ENCODE measurements at places on chromosomes 7 and 10. TPM values are rescaled to one million over a fixed set of nuclear protein-coding genes. Genes with fewer than 3 reads are reported as not detected.

- no peak overlapping the region for H3K4me3 ChIP-seq
- H3K4me1 ChIP-seq = no peaks in the 10 kb centered on the region
- no peaks in the 10 kb centered on the region for H3K36me3 ChIP-seq
- DNase-seq = no peak
Measured at GRCh38 chr7:119562839-119563238, 710.1 kb upstream of the KCND2 start.

DNA sequence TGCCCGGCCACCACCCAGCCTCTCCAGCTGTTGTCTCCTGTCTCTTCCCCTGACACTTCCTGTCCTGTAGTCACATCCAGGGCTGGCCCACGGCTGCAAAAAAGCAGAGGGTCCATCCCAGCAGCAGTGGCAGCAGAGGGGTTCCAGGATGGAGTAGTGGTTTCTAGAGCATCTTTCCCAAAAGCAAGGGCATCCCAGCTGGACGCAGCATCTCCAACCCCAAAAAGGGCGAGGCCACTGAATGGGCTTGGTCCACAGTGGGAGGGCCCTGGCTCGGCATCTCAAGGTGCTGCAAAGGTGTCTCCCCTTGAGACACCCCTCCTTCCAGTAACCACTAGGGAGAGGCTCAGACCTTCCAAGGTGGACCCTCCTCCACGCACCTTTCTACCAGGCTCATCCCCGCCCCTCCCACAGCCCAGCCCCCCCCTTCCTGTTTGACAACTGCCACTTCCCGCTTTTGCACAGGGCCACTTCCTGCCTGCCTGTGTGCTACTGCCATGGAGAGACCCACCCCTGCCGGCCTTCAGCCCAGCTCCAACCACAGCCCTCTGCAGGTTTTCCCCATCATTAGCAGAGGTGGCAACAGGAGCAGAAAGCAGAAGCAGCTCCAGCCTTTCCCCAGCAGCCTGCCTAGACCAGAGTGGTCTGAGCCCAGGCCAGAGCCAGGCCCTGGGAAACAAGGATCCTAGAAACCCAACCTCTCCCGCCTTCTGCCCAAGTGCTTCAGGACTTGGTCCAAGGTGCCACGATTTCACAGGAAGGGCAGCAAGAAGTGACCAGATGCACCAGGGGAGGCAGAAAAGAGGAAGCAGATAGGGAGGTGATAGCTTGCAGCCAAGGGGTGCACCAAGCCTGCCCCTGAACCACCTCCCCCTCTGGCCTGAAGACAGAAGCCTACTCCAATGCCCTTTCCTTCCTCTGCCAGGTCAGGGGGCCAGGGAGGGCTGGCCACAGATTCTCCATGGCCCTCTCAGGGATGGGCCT lies 8.6 kb downstream of the CAMK2G start:
- H3K36me3 ChIP-seq = peaks cover 16% of the 10 kb centered on the region
- H3K4me3 ChIP-seq = no peak overlapping the region
- no peak overlapping the region for H3K27ac ChIP-seq

DNA sequence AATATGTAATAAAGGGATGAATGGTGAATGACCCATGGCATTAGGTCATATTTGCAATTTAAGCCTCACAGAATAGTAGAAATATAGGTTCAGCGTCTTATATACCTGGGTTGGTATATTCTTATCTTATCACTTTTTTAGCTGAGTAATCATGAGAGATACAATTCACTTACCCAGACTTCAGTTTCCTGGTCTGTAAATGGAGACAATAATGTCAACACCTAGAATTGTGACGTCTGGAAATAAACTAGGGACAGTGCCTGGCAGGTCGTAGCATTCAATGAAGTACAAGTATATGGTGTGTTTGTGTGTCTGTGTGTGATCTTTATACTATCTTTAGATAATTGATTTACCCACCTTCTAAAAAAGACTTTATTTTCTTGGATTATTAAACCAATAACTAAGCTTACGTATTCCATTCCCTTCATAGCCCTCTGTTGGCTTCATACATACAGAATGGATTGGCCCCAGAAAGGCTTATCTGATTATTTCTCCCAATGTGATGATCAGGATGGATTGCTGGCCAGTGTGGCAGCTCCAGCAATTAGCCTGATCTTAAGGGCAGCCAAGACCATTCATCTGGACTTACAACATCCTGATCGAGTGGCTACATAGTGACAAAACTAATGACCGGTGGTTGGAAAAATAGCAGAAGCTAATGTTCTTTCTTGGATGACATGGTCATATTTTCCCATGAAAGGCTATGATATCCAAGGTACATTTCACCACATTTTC lies 121.2 kb upstream of the NPVF start:
- no peaks in the 10 kb centered on the region for H3K4me1 ChIP-seq
- H3K27ac ChIP-seq = no peak overlapping the region
- H3K27me3 ChIP-seq = peaks cover 10% of the 10 kb centered on the region

DNA sequence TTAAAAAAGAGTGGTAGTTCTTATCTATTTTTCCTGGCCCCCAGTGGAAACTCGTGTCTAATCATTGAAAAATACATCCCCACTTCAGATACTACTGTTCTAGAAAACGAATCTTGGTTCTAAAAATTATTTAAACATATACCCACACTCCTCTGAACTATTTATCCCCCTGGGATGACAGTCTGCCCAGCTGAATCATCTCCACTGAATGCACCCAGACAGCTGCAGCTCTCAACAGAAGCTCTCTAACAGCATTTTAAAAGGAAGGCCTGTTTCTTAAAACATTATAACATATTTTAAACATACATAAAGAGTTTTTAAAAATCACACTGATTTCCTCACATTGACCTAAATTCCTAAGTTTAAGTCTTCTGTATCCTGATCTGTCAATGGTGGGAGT lies 544.6 kb upstream of the PHF14 start:
- DNase-seq = no peak
- no peak overlapping the region for H3K4me3 ChIP-seq
- peak overlapping the region; percentile 54 for H3K27ac ChIP-seq
- H3K27me3 ChIP-seq = no peaks in the 10 kb centered on the region
- H3K36me3 ChIP-seq = no peaks in the 10 kb centered on the region

Gene SPDYE11
- not detected for total RNA-seq

Gene ENO4
- 0.70 TPM for total RNA-seq
